ENCODE measurements at places on chromosomes 3 and 15. TPM values are rescaled to one million over a fixed set of nuclear protein-coding genes. Genes with fewer than 3 reads are reported as not detected.

The ZIC4 gene
- not detected for total RNA-seq

The TMEM207 gene
- total RNA-seq = not detected

The RBPMS2 gene
- not detected for total RNA-seq

The TM4SF4 gene
- total RNA-seq = not detected

The AGTR1 gene
- not detected for total RNA-seq

The SUMF1 gene
- 101 TPM for total RNA-seq

The RARRES1 gene
- 0.85 TPM for total RNA-seq

The TGM4 gene
- 0.48 TPM for total RNA-seq

The WDR93 gene
- total RNA-seq = not detected

The GCSAM gene
- 0.48 TPM for total RNA-seq

The MYZAP gene
- 1.3 TPM for total RNA-seq

The LRRN1 gene
- 0.72 TPM for total RNA-seq

The SLC2A2 gene
- total RNA-seq = under 0.01 TPM

The PP2D1 gene
- total RNA-seq = not detected

The TMEM212 gene
- not detected for total RNA-seq

The ZPLD1 gene
- 1.7 TPM for total RNA-seq

The ST8SIA2 gene
- total RNA-seq = not detected

The SPINT1 gene
- total RNA-seq = 274 TPM

The IDH3A gene
- 38.8 TPM for total RNA-seq

The CISH gene
- 1.3 TPM for total RNA-seq

The GADL1 gene
- not detected for total RNA-seq

The ZNF860 gene
- 1.9 TPM for total RNA-seq

The BMF gene
- 0.85 TPM for total RNA-seq

The SMAD6 gene
- 0.96 TPM for total RNA-seq

The CCR4 gene
- not detected for total RNA-seq

The ZKSCAN7 gene
- 1.3 TPM for total RNA-seq

The IGSF11 gene
- not detected for total RNA-seq

The FOXB1 gene
- not detected for total RNA-seq

The THPO gene
- total RNA-seq = not detected

The ROBO2 gene
- total RNA-seq = 0.21 TPM

The CERS3 gene
- total RNA-seq = 12.8 TPM

All from tracheal epithelial cell (primary cell).